ENCODE measurements at places on chromosomes 2 and 18.
A peak's percentile ranks its signal among the peaks of the same experiment; 100 is the strongest.

GRCh38 chr2:220006152-220006621 lies 378.8 kb downstream of the SLC4A3 start:
- DNase-seq = no peak

- DNase-seq = no peak
Observed at GRCh38 chr2:167054881-167055280, 166.6 kb downstream of the XIRP2 start.

DNA sequence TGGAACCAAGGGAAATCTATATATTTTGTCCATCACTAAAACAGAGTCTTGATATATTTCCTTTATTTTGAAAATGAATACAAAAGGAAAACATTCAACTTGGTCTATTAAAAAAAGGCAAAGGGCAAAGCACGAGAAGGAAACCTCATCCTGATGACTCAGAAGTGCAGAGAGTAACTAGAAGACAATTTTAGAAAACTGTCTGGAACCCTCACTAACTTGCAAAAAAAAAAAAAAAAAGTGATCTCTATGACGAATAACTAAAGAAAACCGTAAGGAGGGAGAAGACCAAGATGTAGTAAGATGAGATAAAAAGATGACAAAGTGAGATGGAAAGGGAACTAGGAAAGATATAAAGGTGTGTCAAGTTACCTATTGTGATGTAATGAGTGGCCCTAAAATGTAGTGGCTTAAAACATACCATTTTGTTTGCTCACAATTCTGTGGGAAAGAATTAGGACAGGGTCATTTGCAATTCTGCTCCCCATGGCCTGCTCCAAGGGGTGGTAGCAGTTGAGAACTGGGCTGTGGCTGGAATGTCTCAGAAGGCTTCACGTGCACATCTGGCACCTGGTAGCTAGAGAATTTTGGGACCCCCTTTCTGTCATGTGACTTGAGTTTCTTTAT lies 303.0 kb downstream of the DYSF start:
- DNase-seq = no peak

GRCh38 chr2:207490441-207490840 lies 39.3 kb upstream of the CREB1 start:
- no peak for DNase-seq

DNA sequence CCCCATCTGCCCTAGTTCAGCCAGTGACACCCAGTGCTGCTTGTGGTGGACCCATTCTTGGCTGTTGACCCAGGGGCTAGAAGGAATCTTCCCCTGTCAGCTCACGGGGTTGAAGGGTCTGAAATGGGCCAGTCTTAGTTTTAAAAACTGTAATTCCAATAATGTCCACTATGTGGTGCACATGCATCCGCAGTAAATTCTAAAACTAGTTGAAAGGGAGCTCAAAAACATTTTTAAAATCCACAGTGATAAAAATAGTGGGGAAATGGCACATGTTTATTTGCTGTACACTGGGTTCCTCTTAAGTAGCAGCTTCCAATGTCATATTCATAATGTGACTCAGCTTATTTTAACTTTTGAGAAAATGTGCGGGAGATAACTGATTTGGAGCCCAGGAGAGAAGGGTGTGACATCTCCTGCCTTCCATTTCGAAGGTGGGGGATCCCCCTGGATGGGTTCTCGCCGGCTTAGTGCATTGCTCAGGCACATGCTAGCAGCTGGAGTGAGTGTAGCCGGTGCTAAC lies 32.8 kb downstream of the GRHL1 start:
- DNase-seq = peak; percentile 73

- no peak for DNase-seq
Observed at GRCh38 chr2:15243762-15244161, 317.4 kb downstream of the NBAS start.

- peak; percentile 6 for DNase-seq
Observed at GRCh38 chr2:17299891-17300540, 218.2 kb downstream of the RAD51AP2 start.
